ENCODE measurements at places on chromosomes 7 and 10. TPM values are rescaled to one million over a fixed set of nuclear protein-coding genes. Genes with fewer than 3 reads are reported as not detected.

GPR26 gene
- 0.37 TPM for total RNA-seq

DNA sequence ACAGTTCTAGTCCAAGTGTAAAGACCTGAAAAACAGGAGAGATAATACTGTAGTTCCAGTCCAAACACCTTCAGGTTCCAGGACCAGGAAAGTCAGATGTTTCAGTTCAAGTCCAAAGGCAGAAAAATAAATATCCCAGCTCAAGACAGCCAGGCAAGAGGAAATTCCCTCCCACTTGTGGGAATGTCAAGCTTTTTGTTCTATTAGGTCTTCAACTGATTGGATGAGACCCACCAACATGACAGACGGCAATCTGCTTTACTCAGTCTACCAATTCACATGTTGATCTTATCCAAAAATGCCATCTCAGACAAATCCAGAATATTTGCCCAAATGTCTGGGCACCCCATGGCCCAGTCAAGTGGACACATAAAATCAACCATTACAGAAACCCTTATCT, 33.1 kb downstream of the SEMA3D start:
- no peak for DNase-seq

DNA sequence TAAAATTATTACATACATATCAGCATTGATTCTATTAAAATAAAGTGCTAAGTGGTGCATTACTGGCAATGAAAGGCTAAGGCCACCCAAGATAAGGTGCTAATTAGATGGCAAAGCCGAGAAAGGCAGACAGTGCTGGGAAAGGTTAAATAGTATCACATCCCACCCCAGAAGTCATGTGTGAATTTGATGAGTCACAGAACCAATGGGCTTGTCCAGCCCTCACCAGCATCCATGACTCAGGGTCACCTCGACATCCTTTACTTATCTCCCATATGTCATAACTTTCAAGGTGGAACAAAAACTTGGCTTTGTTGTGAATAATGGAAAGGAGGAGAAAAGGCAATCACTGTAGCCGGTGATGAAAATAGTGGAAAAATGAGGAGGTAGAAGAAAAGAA, 459.1 kb downstream of the PLXNA4 start:
- no peak for DNase-seq

- DNase-seq: peak; percentile 35
Measured at GRCh38 chr10:132186488-132187429, at the start of gene DPYSL4. TSS of gene DPYSL4 (plus strand) at chr10:132186948. CDS start at chr10:132187064, 116 bp downstream.

DNA sequence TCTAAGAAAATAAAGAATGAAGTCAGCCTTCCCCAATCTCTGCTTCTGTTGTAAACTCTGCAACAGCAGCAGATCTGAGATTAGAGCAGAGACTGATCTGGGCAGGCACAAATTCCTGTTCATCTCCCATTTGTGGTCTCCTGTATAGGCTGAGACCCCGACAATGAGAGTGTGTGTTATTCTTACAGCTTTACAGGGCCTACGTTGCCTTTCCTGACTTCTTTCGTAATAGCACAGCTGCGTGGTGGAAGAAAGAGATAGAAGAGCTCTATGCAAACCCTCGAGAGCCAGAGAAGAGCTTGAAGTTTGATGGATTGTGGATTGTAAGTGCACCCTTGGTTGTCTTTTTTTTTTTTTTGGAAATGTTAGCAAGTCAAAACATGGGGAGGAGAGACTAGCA, 72.1 kb downstream of the PRSS58 start:
- no peak for DNase-seq

GRCh38 chr7:141291541-141291940, 217.7 kb downstream of the TMEM178B start:
- no peak for DNase-seq

STEAP1 gene
- 7.3 TPM for total RNA-seq

GRCh38 chr10:6781133-6781770, 201.2 kb upstream of the PRKCQ start:
- DNase-seq: no peak

DNA sequence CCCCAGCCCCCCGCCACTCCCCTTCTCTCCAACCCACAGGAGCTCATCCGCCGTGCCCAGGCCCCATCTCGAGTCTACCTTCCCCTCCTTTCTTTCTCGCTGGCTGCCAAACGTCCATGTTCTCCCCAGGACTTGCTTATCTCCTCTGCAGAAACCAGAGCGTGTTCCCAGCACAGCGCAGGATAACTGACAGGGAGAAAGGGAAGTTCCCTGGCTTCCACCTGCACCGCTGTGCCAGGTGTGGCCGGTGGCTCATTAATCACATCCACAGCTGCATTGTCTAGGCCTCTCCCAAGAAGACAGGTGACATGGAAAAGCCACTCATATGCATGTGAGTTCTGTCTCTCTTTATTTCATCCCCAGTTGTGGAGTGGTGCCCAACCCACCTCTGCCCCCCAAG, 113.2 kb downstream of the ITIH5 start:
- DNase-seq: no peak

GRCh38 chr10:63464402-63465292, 1.1 kb downstream of the JMJD1C start:
- DNase-seq: peak; percentile 63

HMX3 gene
- total RNA-seq: 0.55 TPM

DNA sequence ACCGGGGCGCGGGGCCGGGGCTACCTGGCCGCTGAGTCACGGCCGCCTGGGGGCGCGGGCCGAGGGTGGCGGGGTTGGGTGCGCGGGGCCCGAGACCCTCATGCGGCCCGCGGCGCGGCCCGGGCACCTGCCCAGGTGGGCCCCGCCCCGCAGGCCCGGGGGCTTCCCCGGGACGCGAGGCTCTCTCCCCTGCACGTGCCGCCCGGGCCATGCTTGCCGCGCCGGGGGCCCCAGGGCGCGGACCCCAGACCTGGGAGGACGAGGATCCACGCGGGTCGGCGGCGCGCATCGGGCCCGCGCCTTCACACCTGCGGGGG, 402 bp downstream of the MAFK start:
- DNase-seq: no peak

DNA sequence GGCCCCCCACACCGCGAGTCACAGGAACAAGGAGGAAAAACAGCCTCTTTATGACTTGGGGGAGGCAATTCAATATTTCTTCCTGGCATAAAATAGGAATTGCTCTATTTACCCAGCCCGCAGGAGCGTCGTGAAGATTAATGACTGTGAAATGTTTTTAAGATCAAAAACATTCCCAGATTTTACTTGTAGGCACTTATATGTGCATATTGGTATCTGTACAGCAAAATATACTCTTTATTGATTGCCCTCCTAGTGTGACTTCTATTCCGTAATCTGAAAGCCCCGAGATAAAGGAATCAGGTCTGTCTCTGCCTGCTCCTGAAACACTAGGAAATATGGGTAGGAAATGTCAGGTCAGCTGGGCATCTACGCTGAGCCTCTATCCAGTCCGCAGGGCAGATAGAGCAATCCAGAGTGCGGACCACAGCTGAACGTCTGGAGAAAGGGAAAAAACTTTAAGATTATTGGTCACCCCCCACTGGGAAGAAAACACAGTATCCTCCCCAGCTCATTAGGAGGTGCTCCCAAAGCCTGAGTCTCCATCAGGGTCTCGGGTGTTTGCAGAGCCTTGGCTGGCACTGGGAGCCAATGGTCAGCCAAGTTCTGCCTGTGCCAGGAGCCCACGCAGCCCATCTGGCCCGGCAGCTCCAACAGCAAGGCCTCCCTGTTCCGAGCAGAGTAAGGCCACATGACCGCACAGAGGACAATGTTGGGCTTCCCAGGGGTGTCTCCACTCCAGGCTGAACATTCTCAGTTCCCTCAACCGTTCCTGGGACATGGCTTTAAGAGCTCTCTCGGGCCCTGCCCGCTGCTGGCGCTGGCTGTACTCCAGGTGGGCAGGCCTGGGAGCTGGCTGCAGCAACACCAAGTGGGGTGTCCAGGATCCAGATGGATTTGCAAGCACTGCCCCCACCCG, 7.7 kb downstream of the CTBP2 start:
- peak; percentile 85 for DNase-seq

DNA sequence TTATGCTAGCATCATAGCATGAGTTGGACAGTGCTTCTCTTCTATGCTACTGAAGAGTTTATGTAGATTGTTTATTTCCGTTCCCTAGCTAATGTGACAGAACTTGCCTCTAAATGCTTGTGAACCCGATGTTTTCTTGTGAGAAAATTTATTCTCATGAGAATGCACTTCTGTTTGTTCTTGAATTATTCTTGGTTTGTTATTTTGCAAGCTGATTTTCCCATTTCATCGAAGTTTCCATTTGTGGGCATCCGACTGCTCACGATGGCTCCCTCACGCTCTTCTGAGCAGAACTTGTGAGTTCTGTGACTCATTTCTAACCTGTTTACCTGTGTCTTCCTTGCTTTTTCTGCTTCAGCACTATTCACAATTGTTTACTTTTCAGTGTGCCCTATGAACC, 59.9 kb downstream of the WDFY4 start:
- DNase-seq: no peak

DNA sequence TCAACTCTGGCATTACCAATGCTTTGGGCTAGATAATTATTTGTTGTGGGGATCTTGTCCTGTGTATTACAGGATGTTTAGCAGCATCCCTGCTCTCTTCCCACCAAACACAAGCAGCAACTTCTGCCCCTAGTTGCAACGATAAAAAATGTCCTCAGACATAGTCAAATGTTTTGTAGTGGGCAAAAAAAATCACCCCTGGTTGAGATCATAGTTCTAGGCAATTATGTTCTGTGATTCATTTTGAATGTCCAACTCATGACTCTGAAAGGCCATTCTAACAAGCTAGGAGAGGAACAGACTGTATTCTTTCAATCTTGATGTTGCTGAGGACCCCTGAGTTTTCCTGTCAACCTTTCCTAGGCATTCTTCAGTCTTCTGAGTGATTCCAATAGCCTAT, 79.5 kb downstream of the RTKN2 start:
- DNase-seq: no peak

DNA sequence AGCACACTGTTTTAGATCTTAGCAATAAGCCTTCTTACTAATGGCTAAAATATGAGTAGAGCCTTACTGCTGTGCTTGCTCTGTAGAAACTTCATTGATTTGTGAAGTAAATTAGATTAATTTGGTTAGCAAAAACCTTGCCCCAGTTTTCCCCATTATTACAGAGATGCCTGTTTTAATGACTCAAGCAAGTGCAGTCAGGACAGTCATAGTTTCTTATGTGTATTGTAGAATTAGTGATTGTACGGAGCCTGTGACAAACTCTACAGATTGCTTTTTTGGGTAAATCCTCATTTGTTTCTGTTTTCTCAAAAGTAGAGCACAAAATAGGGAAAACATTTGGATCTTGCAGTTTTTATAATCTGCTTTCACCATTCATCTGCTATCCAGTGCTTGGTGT, 7.0 kb downstream of the TAX1BP1 start:
- no peak for DNase-seq

DNA sequence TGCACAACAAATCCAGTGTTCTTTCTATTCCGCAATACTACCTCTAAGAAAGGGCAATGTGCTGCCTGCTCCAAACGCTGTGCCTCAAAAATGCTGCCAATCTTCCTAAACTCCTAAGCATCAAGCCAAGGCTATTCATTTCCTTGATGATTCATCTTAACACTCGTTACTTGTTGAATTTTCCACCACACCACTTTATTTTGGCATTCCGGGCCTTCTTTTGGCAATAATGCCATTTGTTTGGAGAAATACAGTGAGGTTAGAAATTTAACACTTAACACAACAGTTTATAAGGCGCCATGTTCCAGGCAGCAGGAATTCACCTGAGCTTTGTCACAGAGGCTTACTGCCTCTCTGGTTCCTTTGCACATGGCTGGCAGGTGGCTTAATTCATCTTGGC, 82.6 kb upstream of the ABCB5 start:
- no peak for DNase-seq

DNA sequence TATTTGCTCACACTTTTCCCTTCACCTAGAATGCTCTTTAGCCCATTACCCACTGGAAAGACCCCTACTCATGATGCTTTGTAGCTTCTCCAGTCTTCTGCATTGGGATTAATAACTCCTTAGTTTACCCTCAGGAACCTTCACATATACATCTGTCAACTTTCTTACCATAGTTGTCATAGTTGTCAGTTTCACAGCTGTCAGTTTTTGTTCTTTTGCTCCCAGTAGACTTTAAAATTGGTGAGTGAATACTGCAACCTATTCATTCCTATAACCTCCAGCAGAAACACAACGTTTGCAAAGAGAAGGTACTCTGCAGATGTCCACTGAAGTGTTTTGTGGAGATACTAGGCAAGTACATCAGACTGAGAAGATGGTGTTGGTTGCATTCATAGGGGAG, 2.6 kb downstream of the PON1 start:
- no peak for DNase-seq

CTAGE8 gene
- total RNA-seq: 4.4 TPM

DNA sequence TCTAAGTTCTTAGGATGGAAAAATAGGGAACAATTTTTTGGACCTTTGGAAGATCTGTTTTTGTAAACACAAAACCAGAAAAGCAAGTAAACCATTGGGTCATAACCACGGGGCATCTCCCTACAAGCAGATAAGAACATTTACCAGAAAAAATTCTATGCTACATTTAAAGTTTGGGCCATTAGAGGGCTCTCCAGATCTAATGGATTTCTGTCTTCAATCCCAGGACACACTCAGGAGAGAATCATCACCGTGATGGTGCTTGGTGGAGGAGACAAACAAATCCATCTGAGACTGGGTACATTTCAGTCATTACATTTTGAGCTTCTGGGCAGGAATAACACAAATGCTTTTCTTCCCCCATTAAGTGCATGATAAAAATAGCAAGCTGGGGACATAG, 178.4 kb upstream of the TARP start:
- no peak for DNase-seq

DNA sequence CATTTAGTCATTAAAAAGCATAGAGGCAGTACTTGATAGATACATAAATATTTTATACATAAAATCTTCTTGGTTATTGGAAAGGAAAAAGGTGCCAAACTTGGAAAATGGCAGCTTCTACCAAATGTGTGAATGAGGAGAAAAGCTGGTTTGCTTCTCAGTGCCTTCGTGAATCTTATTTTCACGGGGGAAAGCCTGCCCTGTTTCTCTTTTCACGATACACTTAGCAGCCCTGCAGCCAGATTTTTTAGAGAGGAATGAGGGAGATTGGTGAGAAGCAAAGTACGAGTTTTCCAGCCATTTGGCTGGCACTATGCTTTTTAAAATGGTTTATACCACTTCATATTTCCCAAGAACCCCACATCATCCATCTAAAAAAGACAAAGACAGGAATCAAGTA, 22.9 kb upstream of the C1QL3 start:
- DNase-seq: no peak

- DNase-seq: no peak
Measured at GRCh38 chr7:69599955-69600709, 1.9 kb downstream of the AUTS2 start.

SOSTDC1 gene
- 3.8 TPM for total RNA-seq

GRCh38 chr10:114375047-114375446, 29.3 kb downstream of the AFAP1L2 start:
- no peak for DNase-seq
